ENCODE measurements at places on chromosomes 1 and 21. TPM values are rescaled to one million over a fixed set of nuclear protein-coding genes. Genes with fewer than 3 reads are reported as not detected.

SPRR3 gene
- 0.45 TPM for total RNA-seq

EPHA10 gene
- 1.6 TPM for total RNA-seq

PLXNA2 gene
- total RNA-seq: 28.2 TPM

KRTAP19-3 gene
- not detected for total RNA-seq

OLIG2 gene
- not detected for total RNA-seq

CHI3L1 gene
- 37.0 TPM for total RNA-seq

CCDC185 gene
- total RNA-seq: not detected

SLC22A15 gene
- total RNA-seq: 3.5 TPM

GCSAML gene
- 1.2 TPM for total RNA-seq
